ENCODE measurements at places on chromosomes 4 and X. TPM values are rescaled to one million over a fixed set of nuclear protein-coding genes. Genes with fewer than 3 reads are reported as not detected.

GRCh38 chrX:46576458-46576857, 2.9 kb downstream of the CHST7 start:
- no peak for DNase-seq

GRCh38 chr4:99945718-99946355, 581 bp downstream of the DNAJB14 start:
- no peak for DNase-seq

- DNase-seq, result no peak
Observed at GRCh38 chr4:92236877-92237276, 66.9 kb upstream of the GRID2 start.

- DNase-seq, result no peak
Observed at GRCh38 chr4:186144946-186145569, 40.6 kb downstream of the FAM149A start.

DNA sequence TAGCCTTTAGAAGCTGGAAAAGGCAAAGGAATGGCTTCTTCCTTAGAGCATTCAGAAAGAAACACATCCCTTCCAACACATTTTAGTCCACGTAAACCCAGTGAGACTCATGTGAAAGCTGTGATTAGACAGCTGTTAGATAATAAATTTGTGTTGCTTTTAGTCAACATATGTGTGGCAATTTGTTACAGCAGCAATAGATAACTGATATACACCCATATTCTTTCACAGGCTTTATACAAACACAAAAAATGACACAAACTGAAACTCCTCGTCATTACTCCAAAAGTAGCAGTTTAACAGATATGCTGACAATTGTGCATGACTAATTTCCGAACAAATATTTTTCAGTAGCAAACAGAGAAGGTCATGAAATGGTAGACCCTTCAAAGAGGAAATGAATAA, 65.3 kb downstream of the ANTXR2 start:
- DNase-seq, result no peak

DNA sequence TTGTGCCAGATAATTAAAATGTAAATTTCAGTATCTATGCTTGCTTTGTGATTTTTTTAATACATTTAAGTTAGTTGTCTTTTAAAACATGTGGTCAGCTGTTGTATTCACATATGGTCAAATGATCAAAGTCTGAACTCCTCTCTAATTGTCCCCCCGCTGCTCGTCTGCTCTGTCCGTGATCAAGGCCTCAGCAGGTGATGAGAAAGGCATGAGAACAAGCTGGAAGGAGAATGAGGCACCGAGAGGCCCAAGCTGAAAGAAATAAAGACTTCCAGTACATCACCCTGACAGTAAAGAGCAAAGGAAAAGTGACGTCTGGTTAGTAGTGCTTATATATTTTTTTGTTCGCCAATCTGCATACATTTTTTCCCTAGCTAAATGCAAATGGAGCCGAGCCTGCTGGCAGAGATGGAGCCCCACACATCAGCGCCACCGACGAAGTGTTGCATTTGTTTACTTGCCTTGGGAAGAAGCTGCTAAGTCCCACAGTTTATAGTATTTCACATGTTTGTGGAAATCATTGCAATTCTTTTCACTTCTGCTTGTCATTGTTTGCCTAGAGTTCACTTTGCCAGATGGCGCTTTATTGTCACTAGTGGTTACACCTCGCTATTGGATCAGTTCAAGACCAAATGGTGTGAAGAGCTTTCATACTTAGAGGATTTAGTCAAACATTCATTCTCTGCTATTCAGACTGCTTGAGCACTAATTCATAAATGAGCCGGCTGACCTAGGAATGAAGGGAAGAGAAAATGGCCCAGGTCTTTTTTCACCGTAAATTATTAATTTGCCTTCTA, 181.5 kb downstream of the ZIC3 start:
- no peak for DNase-seq

- no peak for DNase-seq
Observed at GRCh38 chr4:131091896-131092295, 1995.9 kb downstream of the C4orf33 start.

- no peak for DNase-seq
Observed at GRCh38 chr4:78901882-78902281, 37.4 kb downstream of the PAQR3 start.

DNA sequence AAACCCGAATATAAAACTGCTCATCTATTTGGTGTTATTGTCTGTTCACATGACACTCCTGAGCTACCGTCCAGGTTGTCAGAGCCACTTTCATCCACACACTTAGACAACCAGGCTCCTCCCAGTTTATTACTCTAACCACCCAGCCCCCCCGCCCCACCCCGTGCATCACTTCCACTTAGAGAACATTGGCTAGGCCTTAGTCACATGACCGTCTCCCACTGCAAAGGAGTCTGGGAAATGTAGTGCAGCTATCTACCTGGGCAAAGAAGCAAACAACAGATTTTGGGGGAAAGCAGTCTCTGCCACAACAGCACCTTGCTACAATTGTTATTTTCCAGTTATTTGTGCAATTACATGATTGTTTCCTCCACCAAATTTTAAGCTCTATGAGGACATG, 57.6 kb upstream of the RBPJ start:
- DNase-seq, result no peak

GRCh38 chrX:56728752-56729151, 291 bp upstream of the NBDY start:
- DNase-seq, result no peak

DNA sequence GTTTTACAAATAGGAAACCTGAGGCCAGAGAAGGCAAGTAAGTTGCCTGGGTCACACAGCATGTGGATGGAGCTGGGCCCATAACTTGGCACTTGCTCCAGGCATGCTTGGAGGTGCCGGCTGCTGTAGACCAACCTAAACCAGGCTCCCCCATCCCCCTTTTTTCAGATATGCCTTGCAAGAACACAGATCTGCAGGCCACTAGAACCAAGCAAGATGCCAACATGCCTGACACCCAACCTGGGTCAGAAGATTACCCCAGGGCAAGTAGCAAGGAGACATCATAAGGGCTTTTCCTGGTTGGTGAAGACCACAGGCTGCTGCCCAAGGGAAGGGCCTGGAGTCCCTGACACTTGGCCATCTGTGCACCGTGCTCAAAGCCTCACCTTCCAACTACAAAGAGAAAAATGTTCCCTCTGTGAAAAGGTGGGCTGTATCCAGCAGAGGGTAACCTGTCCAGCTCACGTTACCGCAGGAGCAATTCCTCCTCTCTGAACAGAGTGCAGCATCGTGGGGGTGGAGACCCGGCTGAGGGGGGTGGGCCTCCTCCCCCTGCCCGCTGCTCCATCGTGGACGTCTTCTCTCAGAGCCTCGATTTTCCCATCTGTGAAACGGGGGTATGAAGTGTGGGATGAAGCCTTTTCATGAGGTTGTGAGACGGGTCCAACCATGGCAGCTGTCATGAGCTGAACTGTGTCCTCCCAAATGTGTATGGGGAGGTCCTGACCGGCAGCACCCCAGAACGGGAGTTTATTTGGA, 23.0 kb downstream of the HMX1 start:
- DNase-seq, result no peak

- DNase-seq, result no peak
Observed at GRCh38 chrX:43592597-43592996, 63.5 kb upstream of the MAOA start.

GRCh38 chrX:68631336-68631735, 16.1 kb upstream of the STARD8 start:
- DNase-seq, result no peak

- no peak for DNase-seq
Observed at GRCh38 chr4:48138936-48139335, 4.9 kb upstream of the TXK start.

DNA sequence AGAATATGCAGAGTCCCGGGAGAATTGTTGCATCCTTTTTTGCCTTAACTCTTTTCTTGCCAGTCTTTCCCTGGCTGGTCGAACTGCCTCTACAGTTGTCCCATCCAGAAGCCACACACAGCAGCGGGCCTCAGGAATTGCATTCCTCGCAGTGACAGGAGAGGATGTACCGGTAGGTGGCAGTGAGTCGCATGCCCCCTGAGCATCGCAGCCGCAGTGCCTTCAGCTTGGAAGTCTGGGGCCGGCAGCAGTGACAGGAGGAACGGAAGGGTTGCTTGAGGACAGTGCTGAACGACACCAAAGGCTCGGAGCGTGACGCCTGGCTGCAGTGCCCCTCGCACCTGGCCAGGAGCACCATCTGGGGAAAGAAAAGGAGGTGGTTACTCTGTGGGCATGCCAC, 23.5 kb downstream of the NDP start:
- DNase-seq, result no peak

GRCh38 chr4:86558797-86559196, 35.3 kb upstream of the PTPN13 start:
- DNase-seq, result no peak

DNA sequence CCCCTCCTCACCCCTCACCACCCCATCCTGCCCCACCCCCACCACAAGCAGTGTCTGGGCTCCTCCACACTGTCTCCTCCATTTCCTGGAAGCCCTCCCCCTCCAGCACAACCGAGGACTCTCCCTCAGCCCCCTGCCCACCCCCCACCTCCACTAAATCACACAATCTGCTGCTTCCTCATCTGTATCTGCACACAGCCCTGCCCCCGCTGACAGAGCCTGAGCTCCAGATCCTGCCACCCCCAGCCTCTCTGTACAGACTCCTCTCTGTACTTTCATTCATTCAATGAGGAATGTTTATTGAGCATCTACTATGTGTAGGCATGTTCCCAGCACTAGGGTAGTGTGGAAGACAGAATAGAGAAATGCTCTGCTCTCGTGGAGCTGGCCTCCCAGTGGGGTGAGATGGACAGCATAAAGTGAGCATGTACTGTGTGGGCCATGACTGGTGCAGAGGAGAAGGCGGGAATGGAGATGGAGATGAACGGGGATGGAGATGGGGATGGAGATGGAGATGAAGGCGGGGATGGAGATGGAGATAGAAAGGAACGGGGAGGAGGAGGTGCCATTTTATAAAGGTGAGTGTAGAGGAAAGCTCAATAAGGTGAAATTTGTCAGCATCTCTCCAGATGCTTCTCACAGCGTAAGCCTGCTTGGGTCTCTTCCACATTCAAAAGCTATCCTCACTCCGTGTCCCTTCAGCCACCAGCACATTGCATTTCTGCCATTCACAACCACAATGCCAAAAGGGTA, 2.5 kb upstream of the PPP2R2C start:
- DNase-seq, result no peak

GRCh38 chrX:63635750-63636149, 149.3 kb downstream of the ARHGEF9 start:
- DNase-seq, result no peak

GRCh38 chr4:123478859-123479345, 82.3 kb downstream of the SPRY1 start:
- no peak for DNase-seq

DNA sequence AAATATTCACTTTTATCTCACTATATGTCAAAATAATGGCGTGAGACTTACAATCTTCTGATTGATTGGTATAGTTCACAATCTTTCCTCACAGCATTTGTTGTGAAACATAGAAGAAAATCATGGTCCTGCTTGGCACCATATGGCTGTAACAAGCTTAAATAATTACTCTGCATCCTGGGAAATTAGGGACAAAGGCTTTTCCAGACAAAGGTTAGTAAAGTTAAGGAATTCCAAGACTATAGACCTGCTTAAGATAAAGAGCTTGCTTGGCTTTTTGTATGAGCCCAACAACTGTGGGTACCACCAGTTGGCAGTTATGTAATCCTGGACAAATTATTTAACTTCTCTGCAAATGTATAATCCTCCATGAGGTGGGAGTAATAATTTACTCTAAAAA, 3.4 kb upstream of the PCDH18 start:
- no peak for DNase-seq

GRCh38 chrX:70174754-70175153, 2.5 kb upstream of the DGAT2L6 start:
- DNase-seq, result no peak

GRCh38 chrX:69616457-69617203, 717 bp downstream of the EDA start:
- DNase-seq, result no peak

DNA sequence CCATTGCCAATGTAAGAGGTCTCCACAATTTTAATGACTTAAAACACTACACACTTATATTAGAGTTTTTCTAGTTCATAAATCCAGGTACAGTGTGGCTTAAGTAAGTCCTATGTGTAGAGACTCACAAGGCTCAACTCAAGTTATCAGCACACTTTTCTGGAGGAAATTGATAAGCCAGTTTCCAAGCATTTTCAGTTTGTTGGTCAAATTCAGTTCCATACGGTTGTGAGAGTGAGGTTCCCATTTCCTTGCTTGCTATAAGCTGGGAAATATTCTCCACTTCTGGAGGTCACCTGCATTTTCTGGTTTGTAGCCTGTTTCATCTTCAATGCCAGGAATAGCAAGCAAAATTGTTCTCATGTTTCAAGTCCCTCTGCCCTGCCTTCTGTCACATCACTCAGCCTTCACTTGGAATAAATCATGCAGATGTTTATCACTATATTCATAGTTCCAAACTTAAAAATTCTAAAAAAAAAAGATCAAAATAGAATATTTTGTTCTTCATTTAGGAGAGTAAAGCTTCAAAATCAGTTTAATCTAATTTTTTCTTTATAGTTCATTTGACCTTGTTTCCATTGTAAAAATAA, 1137.5 kb upstream of the INTU start:
- DNase-seq, result no peak

DNA sequence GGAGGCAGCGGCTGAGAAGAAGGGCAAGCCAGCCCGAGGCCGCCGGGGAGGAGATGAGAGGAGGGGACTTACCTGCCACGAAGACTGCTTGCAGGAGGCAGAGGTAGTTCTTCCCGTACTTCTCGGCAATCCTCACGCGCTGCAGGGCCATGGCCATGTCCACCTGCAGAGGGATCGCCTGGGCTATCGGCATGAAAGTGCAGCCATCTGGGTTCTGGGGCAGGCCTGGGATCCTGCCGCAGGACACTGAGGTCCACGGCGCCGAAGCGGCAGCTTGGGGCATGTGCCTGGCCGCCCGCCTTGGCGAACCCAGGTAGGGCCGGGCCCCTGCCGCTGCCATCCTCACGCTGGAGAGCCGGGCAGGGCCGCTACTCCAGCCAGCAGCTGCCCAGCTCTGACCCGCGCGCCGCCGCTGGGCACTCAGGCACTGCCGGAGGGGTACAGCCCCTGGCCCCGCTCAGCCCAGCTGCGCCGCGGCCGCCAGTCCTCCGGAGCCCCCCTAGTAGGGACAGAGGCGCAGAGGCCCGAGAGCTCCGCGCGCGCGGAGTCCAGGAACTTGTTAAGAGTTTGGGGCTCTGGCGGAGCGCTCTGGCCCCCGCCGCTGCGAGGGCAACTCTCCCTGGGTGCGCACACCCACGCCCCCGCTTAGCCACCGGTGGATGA, 16.0 kb downstream of the MCF2 start:
- no peak for DNase-seq

- no peak for DNase-seq
Observed at GRCh38 chr4:5759236-5760075, 48.5 kb downstream of the EVC start.

GRCh38 chr4:24771241-24771640, 24.1 kb upstream of the SOD3 start:
- DNase-seq, result no peak

- DNase-seq, result no peak
Observed at GRCh38 chrX:119151051-119151380, 23.4 kb upstream of the KIAA1210 start.

GYPE gene
- total RNA-seq, result 0.29 TPM

CFAP99 gene
- total RNA-seq, result not detected

ANXA3 gene
- total RNA-seq, result 6.9 TPM

PDCL2 gene
- not detected for total RNA-seq

SSX4 gene
- total RNA-seq, result not detected

PAGE4 gene
- total RNA-seq, result not detected

SYTL4 gene
- not detected for total RNA-seq

SUPT20HL2 gene
- total RNA-seq, result not detected
